Hematopoietic multipotent progenitor cell (in vitro differentiated cells): ENCODE measurements at places on chromosomes 2 and 18.

DNA sequence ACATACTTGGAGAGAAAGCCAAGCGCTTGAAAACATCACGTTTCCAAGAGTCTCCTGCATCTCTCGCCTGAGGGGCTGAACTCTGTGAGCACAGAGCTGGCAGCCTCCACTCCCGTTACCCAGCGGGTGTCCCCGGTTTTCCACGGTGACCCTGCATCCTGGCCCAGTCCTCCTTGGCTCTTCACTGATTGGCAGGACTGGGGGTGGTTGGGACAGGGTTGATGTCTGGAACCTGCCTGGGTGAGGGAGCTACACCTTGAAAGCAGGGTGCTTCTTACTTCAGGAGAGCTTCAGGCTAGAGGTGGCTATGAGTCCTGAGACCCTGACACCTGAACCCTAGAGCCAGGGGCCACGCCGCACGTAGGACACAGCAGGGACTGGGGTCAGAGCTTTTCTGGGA is 234.1 kb downstream of the DYSF start:
- no peak for DNase-seq

- no peak for DNase-seq
These were observed 107.3 kb upstream of the FAM98A start for GRCh38 chr2:33706410-33706809.

DNA sequence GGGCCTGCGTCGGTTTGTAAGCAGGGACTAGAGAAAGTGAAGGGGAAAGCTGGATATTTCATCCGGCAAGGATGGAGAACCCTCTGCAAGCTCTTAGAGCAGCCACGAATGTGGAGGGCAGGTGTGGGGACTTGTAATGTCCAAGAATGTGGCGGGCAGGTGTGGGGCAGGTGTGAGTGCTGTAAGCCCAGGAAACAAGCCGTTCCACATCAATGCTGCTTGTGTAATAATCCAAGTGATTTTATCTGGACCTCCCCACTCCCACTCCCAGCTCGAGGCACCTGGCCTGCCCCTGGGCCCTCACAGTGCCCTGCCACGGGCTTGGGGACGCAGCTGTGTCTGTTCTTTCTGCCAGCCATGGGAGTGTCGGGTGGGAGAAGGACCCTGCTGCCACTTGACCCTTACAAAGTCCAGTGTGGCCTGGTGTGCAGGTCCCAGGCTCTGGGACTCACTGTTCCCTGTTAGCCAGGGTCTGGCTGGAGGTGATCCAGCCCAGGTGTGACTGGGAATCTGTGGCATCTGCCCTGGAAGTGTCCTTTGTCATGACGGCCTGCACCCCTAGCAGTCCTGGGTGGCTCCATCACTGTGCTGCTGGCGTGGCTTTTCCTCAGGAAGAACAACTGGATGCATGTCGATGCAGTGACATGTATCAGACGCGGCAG is 42.8 kb downstream of the SOX11 start:
- no peak for DNase-seq

DNA sequence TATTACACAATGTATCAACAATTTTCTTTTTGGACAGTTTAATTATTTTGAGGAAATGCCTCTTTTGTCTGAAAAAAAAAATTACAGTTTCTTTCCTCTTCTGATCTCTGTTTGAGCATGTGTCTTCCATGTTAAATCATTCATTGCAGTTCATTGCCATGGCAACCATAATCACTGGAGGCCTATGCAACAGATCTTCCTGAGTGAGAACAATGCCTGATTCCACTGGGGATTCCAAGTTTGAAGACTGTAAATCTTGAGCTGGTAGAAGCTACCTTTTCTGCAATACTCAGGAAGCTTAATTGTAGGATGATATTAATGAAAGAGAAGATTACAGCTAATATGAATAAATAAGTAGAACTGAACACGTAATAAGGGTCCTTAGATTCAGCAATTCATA is 721.4 kb upstream of the CNTNAP5 start:
- no peak for DNase-seq

GRCh38 chr2:181594322-181594721 is 62.6 kb downstream of the CERKL start:
- DNase-seq: no peak

DNA sequence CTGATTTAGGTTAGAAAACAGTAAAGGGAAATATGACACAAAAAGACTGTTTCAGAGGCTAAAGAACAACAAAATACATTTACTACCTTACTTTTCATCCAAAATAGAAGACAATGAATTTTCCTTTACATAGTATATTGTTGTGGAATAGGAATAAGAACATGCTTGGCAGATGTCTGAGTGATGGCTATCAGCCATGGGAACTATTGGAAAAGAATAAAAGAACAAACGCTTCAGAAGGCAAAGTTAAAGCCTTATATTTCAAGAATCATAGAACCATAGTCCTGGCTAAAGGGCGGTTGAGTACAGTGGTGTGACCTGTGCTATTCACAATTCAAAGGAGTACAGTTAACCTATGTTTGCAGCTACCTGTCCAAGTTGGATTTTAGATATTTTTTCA is 73.9 kb upstream of the NRXN1 start:
- DNase-seq: no peak

DNA sequence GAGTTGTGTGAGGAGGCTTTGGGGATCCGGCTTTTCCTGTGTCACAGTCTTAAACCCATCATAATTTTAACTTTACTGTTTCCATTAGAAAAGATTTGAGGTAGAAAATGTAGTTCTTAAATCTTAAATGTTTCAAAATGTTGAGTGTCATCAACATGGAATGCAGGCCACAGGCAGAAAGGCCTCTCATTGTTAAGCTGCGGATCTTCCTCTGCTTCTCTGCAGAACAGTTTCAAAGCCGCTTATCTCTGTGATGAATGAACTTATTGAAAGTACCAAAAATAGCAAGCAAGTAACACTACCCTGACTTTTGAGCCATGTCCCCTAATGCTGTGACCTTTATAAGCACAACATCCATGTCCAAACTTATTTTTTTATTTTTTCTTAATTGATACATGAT is 1645.8 kb downstream of the DPP10 start:
- no peak for DNase-seq

DNA sequence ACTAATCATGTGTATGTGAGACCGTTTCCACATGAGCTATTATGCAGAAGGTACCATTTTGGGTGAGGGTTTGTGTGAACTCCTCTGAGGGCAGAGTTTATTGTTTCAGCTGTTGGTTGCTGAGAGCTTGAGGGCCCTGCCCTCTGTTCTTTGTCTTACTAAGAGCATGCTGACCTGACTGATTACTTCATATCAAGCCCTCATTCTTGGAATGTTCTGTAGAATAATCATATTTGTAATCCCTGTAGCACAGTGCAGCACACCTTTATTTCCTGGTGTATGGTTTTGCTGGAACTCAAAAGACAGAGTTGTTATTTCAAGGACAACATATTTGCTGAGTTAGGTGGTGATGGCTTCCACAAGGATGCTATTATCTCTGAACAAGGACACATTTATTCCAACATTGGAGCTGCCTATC is 118.5 kb downstream of the GALNT3 start:
- no peak for DNase-seq

GRCh38 chr2:109353806-109354745 is 225.1 kb downstream of the SH3RF3 start:
- DNase-seq: no peak

- no peak for DNase-seq
These were observed 43.6 kb downstream of the TSPYL6 start for GRCh38 chr2:54212456-54212855.

DNA sequence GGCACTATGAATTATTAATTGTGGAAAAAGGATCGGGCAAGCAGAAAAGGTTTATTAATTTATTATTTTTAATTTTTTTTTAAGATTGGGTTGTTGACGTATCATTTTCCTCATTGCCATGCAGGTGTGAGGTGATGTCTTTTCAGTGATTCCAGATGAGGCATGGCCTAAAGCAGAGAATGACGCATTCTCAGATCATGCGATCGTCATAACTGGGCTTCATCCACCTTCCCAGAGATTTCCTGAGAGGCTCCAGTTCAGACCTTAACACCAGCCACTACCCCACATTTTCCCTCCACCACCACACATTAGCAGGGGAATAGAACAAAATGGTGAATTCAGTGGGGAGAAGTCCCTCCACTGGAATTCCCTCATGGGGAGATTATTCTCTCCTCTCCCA is 518.4 kb upstream of the SPHKAP start:
- no peak for DNase-seq

GRCh38 chr2:234661175-234661574 is 164.3 kb upstream of the ARL4C start:
- no peak for DNase-seq

GRCh38 chr2:28981016-28981441 is at the start of gene TOGARAM2:
Gene TOGARAM2 (plus strand): TSS chr2:28981298. CDS start chr2:28994835, 13,537 bp downstream.
- DNase-seq: no peak
